Naive B cell (primary cell): ENCODE measurements at places on chromosomes 5 and 9. TPM values are rescaled to one million over a fixed set of nuclear protein-coding genes. Genes with fewer than 3 reads are reported as not detected.

The MGAT1 gene
- 121 TPM for polyA plus RNA-seq

The ZNF608 gene
- 8.7 TPM for polyA plus RNA-seq

The DMRTA1 gene
- polyA plus RNA-seq: not detected

The RASGRF2 gene
- polyA plus RNA-seq: not detected

The RPL7A gene
- 1,109 TPM for polyA plus RNA-seq

The TERT gene
- not detected for polyA plus RNA-seq

The BAAT gene
- not detected for polyA plus RNA-seq

The EGFLAM gene
- not detected for polyA plus RNA-seq

The MRRF gene
- 11.8 TPM for polyA plus RNA-seq

The C9 gene
- not detected for polyA plus RNA-seq

The IL3 gene
- not detected for polyA plus RNA-seq

The C5orf52 gene
- not detected for polyA plus RNA-seq

The CTSL gene
- 0.43 TPM for polyA plus RNA-seq

The CERCAM gene
- 0.71 TPM for polyA plus RNA-seq

The TMEM171 gene
- not detected for polyA plus RNA-seq

The IL9 gene
- not detected for polyA plus RNA-seq

The CEL gene
- not detected for polyA plus RNA-seq

The SLC34A1 gene
- polyA plus RNA-seq: not detected

The NPM1 gene
- 532 TPM for polyA plus RNA-seq

The CDC20B gene
- polyA plus RNA-seq: not detected

The PTPRD gene
- polyA plus RNA-seq: not detected

The CCNI2 gene
- polyA plus RNA-seq: not detected

The IFNA16 gene
- polyA plus RNA-seq: not detected

The FRMD3 gene
- polyA plus RNA-seq: 0.36 TPM

The PCDHAC1 gene
- not detected for polyA plus RNA-seq

The SELENOP gene
- polyA plus RNA-seq: not detected

The NPR3 gene
- polyA plus RNA-seq: not detected

The UBTD2 gene
- polyA plus RNA-seq: 3.2 TPM

The TEX48 gene
- polyA plus RNA-seq: not detected

The IL7R gene
- 3.7 TPM for polyA plus RNA-seq

The CHSY3 gene
- polyA plus RNA-seq: not detected

The CDKN2A gene
- 4.6 TPM for polyA plus RNA-seq

The ZNF462 gene
- polyA plus RNA-seq: not detected

The ARL14EPL gene
- polyA plus RNA-seq: not detected
